Dermis microvascular lymphatic vessel endothelial cell (primary cell): ENCODE measurements at places on chromosomes 6 and 20. TPM values are rescaled to one million over a fixed set of nuclear protein-coding genes. Genes with fewer than 3 reads are reported as not detected.

- no peak for DNase-seq
Observed at GRCh38 chr6:118718903-118719302, 67.5 kb upstream of the CEP85L start.

GRCh38 chr6:146420255-146420654, 123.4 kb upstream of the RAB32 start:
- no peak for DNase-seq

IRAK1BP1 gene
- total RNA-seq, result 1.6 and 1.7 TPM in 2 replicates

GRCh38 chr6:56380476-56380875, 133.1 kb upstream of the COL21A1 start:
- DNase-seq, result peak; percentile 43

DNA sequence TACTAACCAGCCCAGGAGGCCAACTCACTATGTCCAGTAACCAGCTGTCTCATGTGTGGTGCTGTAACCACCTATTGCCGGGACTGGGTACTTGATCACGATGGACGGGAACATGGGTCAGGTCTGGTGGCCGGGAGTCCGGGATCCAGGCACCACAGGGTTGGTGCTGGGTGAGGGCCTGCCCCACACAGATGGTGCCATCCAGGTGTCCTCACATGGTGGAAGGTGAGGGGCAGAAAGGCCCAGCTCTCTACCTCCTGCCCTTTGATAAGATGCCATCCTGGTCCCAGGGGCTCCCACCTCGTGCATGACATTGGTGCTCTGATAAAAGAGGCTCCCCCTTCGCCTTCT, 116.3 kb downstream of the TAF4 start:
- no peak for DNase-seq

DNA sequence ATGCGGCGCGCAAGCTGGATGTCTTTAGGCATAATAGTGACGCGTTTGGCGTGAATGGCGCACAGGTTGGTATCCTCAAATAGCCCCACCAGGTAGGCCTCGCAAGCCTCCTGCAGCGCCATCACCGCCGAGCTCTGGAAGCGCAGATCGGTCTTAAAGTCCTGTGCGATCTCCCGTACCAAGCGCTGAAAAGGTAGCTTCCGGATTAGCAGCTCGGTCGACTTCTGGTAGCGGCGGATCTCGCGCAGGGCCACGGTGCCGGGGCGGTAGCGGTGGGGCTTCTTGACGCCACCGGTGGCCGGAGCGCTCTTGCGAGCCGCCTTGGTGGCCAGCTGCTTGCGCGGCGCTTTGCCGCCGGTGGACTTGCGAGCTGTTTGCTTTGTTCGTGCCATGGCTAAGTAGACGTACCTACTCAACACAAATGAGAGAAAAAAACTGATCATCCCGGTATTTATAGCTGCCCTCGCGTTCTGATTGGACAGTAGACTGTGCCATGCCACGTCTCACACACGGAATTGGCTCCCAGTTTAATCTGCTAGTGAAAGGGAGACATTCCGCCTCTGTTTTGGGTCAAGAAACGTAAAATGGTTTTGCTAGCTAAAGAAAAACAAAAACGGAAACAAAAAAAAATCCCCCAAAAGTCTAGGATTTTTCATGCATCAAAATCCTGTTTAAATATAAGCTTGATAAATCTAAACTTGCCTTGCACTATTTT, 40.1 kb downstream of the OR2B2 start:
- peak; percentile 96 for DNase-seq

B4GALT5 gene
- total RNA-seq, result 33.1 and 56.3 TPM in 2 replicates

- DNase-seq, result no peak
Observed at GRCh38 chr6:92753956-92754355, 665.4 kb downstream of the EPHA7 start.
